Colonic mucosa (tissue), 4 donors: ENCODE measurements at places on chromosomes 2 and 18. TPM values are rescaled to one million over a fixed set of nuclear protein-coding genes. Genes with fewer than 3 reads are reported as not detected.

DNA sequence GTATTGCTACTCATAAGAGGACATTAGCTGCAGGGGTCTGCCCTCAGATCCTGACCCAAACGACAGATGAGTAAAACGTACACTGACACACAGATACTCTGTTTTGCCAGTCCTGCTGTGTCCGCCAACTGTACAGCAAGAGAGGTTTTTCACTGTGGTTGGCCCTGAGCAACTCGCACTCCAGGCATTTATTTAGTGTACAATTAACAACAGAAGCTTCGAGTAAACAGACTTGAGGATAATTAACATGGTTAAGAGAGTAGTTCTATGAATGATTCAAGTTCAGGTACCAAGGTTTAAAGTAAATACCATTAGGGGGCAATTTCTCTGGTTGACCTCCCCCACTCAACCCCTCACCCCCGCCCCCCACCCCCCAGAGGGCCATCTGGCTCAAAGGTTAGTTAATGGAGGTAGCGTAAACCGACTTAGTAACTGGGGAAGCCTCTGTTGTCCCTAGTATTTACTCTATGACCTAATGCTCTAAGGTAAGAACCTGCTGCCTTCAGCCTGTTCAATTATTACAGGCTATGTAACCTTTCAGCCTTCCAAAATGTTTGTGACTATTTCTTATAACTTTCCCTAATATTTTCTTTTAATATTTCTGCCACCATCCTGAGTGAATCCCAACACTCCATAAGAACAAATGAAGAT lies 103.9 kb upstream of the XIRP2 start:
- no peak for DNase-seq

GRCh38 chr2:96877631-96878092 lies 7.8 kb upstream of the SEMA4C start:
- DNase-seq: no peak

GRCh38 chr18:24246143-24246542 lies 107.3 kb downstream of the CABYR start:
- no peak for DNase-seq

GRCh38 chr2:97935719-97936161 lies 60.0 kb downstream of the TMEM131 start:
- no peak for DNase-seq

- DNase-seq: peak; percentile 67
Measured at GRCh38 chr2:74843899-74844298, 10.0 kb downstream of the HK2 start.

GRCh38 chr2:155840661-155841060 lies 491.9 kb downstream of the NR4A2 start:
- no peak for DNase-seq

- DNase-seq: no peak
Measured at GRCh38 chr2:118443596-118443995, 355.3 kb downstream of the INSIG2 start.

LYPD6 gene
- total RNA-seq: 8.4 TPM

ICA1L gene
- total RNA-seq: 0.54 TPM

INHA gene
- not detected for total RNA-seq

ADAM23 gene
- 0.52 TPM for total RNA-seq

GPBAR1 gene
- total RNA-seq: 1.1 TPM

PUS10 gene
- total RNA-seq: 6.7 TPM

TRAF3IP1 gene
- 18.5 TPM for total RNA-seq

SNORC gene
- total RNA-seq: 67.5 TPM
